Left forelimb (tissue), 1 donor: ENCODE measurements at places on chromosomes 12 and 14.
A peak's percentile ranks its signal among the peaks of the same experiment; 100 is the strongest.

DNA sequence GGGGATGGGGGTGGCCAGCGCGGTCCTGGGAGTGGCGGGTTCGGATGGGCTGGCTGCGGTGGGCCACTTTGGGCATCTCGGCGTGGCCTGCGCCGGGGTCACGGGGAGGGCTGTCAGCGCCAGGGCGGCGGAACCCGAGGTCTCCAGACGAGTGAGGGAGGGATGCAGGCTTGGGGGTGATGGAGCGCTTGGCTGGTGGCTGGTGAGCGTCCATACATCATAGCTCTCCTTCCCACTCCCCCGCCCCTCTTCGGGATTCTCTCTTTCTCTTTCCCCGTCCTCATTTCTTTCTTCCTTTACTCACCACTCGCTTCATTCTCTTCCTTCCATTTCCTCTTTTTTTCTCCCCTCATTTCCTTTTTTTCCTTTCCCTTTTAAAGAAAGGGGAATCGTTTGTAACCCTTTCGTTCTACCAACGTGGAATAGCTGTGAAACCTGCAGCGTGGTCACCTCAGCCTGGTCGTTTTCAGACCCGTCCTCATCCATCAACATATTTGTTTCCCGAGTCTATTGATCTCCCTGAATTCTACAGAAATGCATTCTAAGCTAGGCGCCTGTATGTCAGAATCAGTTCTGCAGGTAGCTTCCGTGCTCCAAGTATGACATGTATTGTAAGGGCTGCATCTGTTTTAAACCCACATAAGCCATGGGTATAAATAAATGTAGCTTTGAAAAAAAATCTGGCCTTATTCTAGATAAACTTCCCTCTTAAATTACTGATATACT lies 260.3 kb upstream of the E2F7 start:
- DNase-seq: peak; percentile 73

- peak; percentile 60 for DNase-seq
Measured at GRCh38 chr14:76776428-76777251, 15.4 kb downstream of the VASH1 start.

GRCh38 chr14:32809255-32809654 lies 129.4 kb upstream of the NPAS3 start:
- no peak for DNase-seq

- no peak for DNase-seq
Measured at GRCh38 chr12:17528394-17528793, 561.6 kb downstream of the RERGL start.

GRCh38 chr12:128421375-128421774 lies 154.4 kb downstream of the TMEM132C start:
- DNase-seq: no peak

DNA sequence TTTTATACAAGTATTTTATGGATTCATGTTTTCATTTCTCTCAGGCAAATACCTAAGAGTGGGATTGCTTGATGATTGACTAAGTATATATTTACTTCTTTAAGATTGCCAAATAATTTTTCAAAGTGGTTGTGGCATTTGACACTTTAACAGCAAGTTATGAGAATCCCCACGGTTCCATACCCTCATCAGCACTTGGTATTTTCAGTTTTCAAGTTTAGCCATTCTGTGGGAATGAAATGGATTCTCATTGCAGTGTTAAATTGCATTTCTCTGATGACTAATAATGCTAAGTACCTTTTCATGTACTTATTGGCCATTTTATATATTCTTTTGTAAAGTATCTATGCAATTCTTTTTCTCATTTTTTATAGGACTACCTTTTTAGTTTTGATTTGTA lies 301.5 kb upstream of the DIO3 start:
- DNase-seq: no peak

GRCh38 chr14:59238216-59238615 lies 49.7 kb downstream of the DAAM1 start:
- no peak for DNase-seq

- no peak for DNase-seq
Measured at GRCh38 chr14:104676130-104676693, 13.2 kb upstream of the INF2 start.

GRCh38 chr12:51823875-51824565 lies 24.5 kb downstream of the FIGNL2 start:
- no peak for DNase-seq

DNA sequence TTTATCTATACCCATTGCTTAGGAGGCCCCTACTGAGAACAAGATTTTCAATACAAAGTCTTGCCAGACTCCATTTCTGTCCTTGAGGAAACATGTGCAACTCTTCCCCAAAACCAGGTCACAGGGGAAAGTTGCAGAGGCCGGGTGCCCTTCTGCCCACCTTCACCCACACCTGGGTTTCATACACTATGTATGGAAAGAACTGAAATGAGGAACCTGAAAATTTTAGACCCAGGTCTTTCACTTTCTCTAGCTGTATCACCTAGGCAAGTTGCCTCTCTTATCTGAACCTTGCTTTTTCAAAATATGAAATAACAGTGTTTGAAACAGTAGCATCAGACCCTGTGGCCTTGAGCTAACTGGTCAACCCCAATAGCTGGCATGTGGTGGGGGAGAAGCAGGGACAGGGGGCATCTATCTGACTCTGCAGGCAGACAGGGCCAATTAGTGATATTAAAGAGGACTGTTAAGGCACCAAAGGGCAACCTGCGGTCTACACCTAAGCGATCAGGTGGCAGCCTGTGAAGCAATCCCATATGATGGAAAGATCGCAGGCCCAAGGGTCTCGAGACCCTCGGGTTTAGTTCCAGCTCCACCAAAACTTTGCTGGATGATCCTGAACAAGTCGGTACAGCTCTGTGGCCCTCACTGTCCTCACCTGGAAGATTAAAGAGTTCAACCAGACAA lies 346.5 kb downstream of the BCL11B start:
- peak; percentile 25 for DNase-seq

DNA sequence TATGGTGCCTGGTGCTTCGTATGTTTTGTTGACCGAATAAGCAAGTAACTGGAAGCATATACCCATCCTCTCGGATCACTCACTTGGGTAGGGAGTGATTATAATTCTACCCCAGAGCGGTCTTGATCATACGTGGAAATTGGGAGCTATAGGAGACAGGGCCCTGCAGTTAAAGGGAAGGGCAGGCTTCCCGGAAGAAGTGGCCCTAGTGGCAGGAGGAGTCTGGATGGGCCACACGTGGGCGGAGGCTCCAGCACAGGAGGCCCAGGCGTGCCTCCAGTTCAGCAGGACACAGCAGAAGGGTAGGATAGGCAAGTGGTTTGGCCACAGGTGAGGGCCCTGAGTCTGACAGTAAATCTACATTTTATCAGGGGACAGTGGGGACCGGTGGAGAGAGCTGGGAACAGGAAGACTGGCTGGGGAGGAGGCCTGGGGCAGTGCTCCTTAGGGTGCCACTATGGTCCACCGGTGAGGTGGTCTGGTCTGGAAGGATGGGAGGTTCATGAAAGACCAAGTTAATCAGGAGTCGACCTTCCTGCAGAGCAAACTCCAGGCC lies 23.5 kb upstream of the YY1 start:
- DNase-seq: no peak

GRCh38 chr12:75528272-75528671 lies 16.9 kb upstream of the KRR1 start:
- no peak for DNase-seq

DNA sequence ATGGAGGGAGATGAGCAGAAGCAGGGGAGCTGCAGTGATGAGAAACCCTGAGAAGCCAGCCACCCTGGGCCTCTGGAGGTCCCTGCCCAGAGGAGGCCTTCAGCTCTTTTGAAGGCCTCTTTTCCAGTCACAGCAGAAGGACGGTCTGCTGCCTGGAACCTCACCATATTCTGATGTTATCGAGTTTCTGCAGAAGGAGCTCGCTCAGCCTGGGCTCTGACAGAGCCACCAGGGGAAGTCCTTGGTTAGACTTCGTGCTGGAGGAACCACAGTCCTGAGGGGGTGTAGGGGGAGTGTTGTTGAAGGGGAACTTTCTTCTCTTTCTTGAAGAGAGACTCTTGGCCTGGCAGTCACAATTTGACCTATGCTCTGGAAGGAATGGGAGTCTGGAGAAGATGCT lies 25.1 kb upstream of the BATF start:
- no peak for DNase-seq

DNA sequence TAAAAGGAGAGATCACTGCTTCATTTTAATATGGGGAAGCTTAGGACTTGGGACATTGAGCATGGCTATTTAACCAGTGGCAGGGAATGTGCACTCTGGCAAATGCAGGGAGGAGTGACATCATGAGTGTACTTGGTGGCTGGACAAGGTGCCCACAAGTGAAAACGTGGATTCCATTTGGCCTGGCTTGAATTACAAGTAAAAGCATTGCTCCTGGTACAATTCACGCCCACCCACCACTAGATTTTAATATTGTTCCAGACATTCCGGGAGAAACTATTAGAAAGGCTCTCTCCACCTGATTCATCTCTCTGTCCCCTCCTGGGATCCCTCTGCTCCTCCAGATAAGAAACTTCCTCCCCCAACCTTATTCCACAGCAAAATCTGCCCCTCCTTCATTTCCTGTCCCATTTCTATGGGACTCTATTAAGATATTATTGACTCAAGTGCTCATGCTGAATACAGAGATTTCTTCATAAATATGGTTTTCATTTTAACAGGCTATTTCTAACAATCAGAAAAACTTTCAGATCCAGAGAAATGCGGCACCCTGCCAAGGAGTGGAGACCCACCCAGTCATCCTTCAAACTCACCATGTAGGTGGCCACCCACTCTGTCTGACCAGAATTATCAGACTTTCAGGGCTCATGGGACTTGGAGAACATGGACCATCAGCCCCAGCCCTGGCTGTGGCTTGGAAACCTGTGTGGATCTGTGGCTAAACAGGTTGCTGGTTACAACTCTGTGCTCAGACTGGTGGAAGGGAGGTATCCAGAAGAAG lies 43.2 kb downstream of the SSPN start:
- no peak for DNase-seq

DNA sequence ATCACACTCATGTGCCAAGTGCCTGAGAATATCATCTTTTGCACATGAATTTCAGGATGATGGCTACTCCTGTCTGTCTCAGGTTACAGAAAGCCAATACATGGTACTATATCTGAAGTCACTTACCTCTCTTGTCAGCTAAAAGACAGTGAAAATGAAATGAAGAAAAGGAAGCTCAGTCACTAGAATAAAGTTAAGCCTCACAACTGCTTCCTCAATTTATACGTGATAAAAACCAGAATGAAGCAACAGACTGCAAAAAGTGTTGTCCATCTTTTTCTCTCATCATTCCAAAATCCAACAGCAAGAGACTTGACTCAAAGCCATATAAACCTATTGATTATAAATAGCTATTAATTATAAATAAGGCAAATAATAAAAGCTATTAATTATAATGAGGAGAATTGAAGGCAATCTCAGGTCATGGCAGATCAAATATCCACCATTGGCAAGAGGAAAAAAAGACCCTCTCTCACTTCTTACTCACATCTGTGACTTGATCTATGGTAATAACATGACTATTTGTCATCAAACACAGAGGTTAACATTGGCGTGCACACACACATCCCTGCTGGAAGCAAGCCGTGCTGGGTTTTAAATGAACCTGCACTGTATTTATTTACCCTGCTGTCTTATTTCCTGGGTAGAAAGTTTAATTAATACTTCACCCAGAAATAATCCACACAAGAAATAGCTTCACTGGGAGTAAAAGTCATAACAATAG lies 10.0 kb downstream of the NIN start:
- no peak for DNase-seq

DNA sequence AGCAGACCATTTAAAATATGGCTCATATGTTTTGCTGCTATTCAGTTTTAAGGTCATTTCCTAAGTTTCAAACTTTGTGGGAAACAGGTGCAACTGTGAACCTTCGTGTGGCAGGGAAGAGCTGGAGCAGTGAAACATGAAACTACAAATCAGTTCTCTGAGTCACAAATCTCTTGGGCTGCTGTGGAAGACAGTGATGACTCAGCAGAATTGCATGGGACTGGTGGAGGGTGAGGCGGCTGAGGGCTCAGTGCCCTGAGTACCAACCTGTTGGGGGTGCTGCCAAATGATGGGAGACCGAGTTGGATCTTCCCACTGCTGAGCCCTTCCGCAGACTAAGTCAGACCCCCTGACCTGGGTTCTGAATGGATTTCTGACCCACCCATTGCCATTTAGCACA lies 8.4 kb upstream of the CALM1 start:
- no peak for DNase-seq

- DNase-seq: no peak
Measured at GRCh38 chr12:24724814-24725213, 224.1 kb downstream of the BCAT1 start.

DNA sequence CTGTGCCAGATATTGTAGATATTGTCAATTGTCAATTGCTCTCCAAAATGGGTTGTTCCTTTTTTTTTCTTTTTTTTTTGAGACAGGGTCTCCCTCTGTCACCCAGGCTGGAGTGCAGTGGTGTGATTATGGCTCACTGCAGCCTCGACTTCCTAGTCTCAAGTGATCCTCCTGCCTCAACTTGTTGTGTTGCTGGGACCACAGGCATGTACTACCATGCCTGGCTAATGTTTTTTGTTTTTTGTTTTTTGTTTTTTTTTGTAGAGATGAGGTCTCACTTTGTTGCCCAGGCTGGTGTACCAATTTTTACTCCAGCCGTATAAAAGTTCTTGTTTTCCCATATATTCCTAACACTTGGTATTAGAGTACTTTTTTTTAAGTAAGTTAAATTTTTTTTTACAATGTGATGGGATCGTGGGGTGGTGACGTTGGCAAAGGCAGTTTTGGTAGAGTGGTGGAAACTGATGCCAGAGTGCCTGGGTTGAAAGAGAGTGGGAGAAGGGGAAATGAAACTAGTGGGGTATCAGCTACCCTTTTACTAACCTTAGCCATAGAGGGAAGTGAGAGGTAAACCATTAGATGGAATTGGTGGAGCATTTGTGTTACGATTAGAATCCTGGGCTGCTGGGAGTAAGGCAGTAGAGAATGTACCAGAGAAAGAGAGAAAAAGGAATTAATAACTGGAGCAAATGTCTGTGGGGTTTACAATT lies 33.0 kb upstream of the CFAP54 start:
- no peak for DNase-seq

- no peak for DNase-seq
Measured at GRCh38 chr14:54589076-54589475, 22.1 kb downstream of the SAMD4A start.

- DNase-seq: no peak
Measured at GRCh38 chr14:25032092-25032784, 17.7 kb downstream of the STXBP6 start.

GRCh38 chr14:94009767-94010166 lies 12.7 kb downstream of the CCDC197 start:
- DNase-seq: no peak

GRCh38 chr12:11477110-11477509 lies 81.7 kb upstream of the PRB2 start:
- DNase-seq: no peak

- no peak for DNase-seq
Measured at GRCh38 chr14:63760014-63760413, 32.1 kb upstream of the SGPP1 start.

DNA sequence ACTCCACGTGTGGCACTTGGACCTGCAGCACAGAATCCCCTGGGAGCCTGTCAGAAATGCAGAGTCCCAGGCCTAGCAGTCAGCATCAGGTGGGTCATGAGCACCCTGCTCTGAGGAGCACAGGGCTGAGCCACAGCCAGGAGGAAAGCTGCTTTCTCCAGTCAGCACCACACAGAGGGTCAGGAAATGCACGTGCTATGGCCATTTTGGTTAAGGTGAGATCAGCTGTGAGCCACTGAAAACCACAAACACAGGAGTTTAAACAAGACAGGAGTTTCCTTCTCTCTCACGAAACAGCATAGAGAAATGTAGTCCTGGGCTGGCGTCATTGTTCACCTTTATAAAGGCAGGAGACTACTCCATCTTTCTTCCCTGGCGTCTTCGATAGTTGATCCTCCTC lies 204.5 kb upstream of the SFSWAP start:
- DNase-seq: no peak

GRCh38 chr12:12943586-12944260 lies 8.2 kb downstream of the GPRC5D start:
- no peak for DNase-seq
